NCI-H1105 treated with DMSO at 0.1 percent for 48 hours (cell line): ENCODE measurements at places on chromosomes 1 and 21.
A peak's percentile ranks its signal among the peaks of the same experiment; 100 is the strongest.

GRCh38 chr1:179425186-179425585, 59.4 kb downstream of the AXDND1 start:
- DNase-seq, result no peak

- DNase-seq, result peak; percentile 77
These were observed 111.2 kb upstream of the NBPF11 start for GRCh38 chr1:148263128-148263905.

- DNase-seq, result no peak
These were observed 150.7 kb downstream of the SETD4 start for GRCh38 chr21:35909456-35910223.

GRCh38 chr1:159921251-159921650, 4.1 kb downstream of the TAGLN2 start:
- DNase-seq, result no peak

DNA sequence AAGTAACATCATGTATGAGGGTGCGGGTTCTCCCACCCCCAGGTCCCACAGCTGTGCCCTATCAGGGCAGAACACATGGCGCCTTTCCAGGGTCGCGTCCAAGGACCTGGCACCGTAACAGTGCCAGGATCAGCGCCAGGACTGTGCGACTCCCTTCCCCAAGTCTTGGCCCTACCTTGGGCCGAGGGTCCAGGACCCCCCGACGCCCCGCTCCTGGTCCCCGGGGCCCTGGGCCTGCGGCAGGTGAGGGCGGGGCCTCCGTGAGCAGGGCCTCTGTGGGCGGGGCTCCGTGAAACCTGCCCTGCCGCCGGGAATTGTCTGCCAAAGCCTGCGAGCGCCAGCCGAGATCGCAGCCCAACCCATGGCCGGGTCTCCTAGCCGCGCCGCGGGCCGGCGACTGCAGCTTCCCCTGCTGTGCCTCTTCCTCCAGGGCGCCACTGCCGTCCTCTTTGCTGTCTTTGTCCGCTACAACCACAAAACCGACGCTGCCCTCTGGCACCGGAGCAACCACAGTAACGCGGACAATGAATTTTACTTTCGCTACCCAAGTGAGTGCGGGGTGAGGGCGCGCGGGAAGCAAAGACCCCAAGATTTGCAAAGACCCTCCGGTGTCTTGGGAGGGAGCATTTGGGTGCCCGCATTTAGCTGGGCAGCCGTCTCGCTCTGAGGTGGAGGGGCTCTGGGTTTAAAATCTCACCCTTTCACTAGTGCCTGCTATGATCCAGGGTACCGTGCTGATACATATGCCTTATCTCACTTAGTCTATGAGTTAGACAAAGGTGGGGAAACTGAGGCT, at the start of gene RHBG:
TSS of gene RHBG (plus strand) at position 323 of the 796 bp plus-strand sequence. CDS start at position 362, 39 bp downstream.
- no peak for DNase-seq

DNA sequence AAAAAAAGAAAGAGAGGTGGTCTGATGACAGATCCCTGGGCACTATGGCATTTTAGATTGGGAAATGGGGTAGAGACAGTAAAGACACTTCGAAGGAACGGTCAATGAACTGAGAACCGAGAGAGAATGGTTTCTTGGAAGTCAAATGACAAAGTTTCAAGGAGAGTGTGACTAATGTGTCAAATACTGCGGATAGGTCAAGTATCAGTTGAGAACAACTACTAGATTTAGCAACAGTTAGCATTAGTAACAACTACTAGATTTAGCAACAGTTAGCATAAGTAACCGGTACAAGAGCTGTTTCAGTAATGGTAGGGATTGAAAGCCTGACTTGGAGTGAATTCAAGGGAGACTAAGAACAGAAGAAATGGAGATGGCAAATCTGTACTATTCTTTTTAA, 35.0 kb downstream of the UROD start:
- DNase-seq, result no peak

DNA sequence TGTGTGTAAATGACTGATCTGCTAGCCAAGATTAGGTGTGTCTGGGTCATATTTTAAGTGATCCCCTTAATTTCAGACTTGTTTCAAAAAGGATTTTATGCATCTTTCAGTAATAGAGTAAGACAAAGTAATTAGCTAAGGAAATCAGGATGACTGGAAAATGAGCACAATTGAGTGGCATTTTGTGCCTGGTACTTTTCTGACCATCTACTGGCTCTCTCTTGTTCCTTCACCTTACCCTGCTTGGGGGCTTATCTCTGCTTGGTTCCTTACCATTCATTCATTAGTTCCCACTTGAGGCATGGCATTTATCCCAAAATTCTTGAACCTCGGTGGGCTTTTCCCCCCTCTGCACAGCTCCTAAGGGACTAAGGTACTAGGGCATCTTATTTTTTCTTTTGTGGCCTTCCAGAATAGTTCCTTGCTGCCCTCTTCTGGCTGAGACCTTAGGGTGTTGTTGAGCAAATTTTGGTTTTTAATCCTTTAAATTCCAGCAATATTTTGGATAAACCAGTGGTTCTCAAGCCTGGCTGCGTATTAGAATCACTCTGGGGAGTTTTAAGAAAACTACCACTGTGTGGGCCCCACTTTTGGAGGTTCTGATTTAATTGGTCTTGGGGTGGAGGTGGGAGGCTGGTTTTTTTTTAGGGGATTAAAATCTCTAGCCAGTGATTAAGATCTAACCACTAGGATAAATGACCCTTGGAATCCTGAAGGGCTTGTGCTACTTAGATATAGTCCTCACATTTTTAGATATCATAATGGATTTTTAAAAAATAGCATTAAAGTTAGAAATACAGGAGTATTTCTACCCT, 50.8 kb downstream of the HS2ST1 start:
- peak; percentile 45 for DNase-seq

- DNase-seq, result no peak
These were observed 25.1 kb upstream of the DNAJC6 start for GRCh38 chr1:65284229-65284628.
